Hematopoietic multipotent progenitor cell treated with erythropoietin and hydrocortisone succinate and interleukin-3 and kit ligand, for 17 days (in vitro differentiated cells): ENCODE measurements at places on chromosomes 3 and 15.
A peak's percentile ranks its signal among the peaks of the same experiment; 100 is the strongest.

- DNase-seq: no peak
Measured at GRCh38 chr15:70976851-70977250, 84.2 kb downstream of the LRRC49 start.

GRCh38 chr3:48407542-48408099, 22.3 kb downstream of the PLXNB1 start:
- DNase-seq: no peak

GRCh38 chr3:9957214-9957613, 5.0 kb upstream of the PRRT3 start:
- peak; percentile 32 for DNase-seq

DNA sequence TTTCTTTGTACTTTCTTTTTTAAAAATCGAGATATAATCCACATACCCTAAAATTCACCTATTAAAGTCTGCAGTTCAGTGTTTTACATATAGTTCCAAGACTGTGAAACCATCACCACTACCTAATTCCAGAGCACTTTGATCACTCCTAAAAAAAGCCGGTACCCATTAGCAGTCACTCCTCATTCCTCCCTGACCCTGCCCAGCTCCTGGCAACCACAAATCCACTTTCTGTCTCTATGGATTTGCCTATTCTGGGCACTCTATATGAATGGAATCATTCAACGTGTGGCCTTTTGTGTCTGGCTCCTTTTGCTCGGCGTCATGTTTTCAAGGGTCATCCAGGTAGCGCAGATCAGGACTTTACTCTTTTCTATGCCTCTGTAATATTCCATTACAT, 17.3 kb downstream of the TRPM1 start:
- DNase-seq: no peak

DNA sequence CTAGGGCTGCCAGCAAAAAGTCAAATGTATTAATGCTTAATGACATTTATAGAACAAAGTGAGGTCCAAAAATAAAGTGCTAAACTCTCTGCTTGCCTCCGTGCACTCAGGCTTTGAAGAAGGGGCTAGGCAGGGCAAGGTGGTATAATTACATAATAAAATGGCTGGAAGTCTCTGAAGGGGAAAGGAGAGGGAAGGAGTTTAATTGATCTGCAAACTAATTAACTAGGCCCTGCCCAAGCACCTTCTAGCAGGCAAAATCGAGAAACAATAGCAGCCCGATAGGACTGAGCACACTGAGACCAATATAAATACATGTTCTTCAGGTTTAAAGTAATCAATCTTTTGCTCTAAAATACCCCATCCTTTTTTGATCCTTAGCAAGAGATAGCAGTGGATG, 13.0 kb downstream of the DIS3L start:
- DNase-seq: no peak

DNA sequence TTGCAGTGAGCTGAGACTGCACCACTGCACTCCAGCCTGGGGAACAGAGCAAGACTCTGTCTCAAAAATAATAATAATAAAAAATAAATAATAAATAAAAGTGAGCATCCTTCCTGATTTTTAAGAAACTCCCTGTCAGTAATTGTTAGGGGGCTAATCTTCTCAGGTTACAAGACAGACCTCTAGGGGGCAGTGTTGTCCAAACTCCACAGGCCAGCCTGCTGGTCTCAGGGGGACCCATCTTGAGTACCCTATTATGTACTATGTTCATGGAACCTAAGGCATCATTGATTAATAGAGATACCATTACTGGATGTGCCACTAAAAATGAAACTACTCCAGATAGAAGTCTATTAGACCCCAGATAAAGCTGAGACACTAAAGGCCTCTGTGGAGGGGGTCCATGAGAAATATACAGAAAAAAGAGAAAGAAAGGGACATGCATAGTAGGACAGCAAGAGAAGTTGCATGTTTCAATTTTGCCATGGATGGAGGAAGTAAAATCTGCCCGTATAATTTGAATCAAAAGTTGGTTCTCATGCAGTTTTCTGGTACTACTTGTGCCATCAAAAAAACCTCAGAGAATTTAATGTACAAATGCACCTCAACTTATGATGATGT, 85.5 kb upstream of the CDV3 start:
- DNase-seq: peak; percentile 65

DNA sequence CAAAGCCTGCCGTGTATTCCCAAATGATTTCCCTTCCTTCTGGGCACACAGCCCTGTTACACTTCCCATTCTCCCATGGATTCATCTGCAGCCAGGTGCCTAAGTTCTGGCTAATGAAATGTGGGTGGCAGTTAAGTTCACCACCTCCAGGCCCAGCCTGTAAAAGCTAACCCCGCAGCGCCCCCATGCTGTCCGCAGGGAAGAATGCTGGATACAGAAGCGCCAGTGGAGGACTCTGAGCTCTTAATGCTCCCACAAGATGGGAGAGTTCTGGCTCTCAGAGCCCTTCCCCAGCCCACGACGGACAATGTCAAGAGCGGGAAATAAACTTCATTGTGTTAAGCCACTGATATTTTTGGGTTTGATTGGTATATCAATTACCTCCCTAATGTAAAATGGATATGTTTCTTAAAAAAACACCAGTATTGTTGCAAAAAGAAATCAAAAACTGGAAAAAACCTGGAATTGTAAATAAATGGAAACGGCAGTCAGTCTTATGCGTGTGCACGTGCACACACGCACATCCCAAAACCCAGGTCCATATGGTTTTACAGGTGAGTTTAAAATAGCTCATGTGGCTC, 37.7 kb upstream of the FGD5 start:
- DNase-seq: peak; percentile 6

GRCh38 chr3:10599017-10599416, 93.6 kb upstream of the ATP2B2 start:
- no peak for DNase-seq

DNA sequence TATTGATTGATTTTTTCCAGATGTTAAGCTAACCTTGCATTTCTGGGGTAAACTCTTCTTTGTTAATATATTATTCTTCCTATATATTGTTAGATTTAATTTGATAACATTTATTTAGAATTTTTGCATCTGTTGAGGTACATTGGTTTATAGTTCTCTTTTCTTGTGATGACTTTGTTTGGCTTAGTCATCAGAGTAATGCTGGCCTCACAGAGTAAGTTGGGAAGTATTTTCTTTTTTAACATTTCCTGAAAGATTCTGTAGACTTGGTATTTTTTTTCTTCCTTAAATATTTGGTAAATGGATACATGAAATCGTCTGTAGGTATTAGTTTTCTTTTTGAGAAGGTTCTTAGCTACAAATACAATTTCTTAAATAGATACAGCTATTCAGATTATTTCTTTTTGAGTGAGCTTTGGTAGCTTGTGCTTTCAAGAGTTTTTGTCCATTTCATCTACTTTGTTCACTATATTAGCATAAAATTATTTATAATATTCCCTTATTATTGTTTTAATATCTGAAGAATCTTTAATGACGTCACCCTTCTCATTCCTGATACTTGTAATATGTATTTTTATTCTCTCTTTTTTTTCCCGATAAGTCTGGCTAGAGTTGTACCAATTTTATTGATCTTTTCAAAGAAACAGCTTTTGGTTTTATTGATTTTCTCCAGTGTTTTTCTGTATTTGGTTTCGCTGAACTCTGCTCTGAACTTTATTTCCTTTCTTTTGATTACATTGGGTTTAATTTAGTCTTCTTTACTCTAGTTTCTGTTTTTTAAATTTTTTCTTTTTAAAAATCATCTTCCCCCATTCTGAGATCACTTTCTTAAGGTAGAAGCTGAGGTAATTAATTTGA, 6.5 kb upstream of the HPS3 start:
- no peak for DNase-seq

- no peak for DNase-seq
Measured at GRCh38 chr3:128198313-128198712, 45.0 kb downstream of the EEFSEC start.

DNA sequence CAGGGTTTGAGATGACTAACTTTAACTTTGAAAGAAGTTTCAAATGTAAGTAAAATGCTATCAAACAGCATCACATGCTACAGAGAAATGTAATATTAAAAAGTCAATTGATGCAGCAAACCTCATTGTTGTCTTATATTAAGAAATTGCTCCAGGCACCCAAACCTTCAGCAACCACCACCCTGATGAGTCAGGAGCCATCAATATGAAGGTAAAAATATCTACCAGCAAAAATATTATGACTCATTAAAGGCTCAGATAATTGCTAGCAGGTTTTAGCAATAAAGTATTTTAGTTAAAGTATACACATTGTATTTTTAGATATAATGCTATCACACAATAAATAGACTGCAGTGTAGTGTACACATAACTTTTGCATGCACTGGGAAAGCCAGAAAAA, 746.3 kb downstream of the ZPLD1 start:
- no peak for DNase-seq

GRCh38 chr3:25448750-25449692, 21.0 kb downstream of the RARB start:
- DNase-seq: no peak

DNA sequence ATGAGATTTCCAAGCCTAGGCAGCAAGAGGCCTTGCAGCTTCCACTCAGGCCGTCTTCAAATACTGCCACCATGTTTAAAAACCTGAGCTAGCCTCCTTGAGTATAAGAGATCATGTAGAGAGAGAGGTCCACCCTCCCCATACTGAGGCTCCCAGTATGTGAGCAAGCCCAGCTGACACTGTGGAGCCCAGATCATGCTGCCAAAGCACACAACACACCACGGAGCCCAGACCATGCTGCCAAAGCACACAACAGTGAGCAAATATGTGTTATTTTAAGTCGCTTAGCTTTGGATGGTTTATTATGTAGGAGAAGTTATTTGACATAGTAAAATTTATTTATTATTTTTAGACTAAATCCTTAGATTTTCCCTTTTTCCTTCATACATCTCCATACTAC, 333.7 kb downstream of the CTNNB1 start:
- no peak for DNase-seq

- no peak for DNase-seq
Measured at GRCh38 chr15:70559265-70560239, 203.8 kb downstream of the UACA start.

GRCh38 chr3:60198179-60198720, 1053.0 kb downstream of the FHIT start:
- DNase-seq: no peak

DNA sequence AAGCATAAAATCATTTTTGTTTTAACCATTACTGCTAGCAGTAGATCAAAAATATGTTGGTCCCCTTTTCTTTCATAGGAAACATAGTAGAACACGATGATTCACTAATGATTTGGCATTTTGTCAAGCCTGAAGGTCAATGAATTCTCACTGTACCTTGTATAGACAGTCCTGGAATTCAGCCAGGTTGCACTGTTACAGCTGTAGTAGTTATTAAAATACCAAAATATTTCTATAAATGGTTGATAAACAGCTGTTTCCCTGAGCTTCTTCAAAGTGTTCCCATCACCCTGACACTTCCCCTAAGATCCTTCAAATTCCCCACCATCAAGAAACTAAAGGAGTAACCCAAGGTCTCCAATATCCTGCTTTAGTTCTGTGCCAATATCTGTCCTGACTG, 200.9 kb downstream of the ATP8B4 start:
- DNase-seq: no peak

DNA sequence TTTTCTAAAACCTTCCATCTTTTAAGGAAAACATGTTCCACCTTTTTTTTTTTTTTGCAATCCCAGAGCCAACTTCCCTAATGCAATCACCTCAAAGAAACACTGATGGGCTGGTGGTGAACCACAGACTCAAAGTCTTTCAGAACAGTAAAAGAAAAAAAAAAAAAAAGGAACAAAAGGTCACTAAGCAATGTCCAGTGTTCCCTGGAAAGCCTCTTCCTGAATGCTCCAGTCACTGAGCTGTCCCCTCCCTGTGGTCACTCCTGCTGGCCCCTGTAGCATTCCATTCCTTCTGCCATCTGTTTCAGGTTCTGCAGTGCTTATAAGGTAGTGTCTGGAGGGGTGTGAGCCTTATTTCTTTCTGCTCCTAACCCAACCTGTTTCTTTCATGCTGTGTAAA, 53.3 kb downstream of the AAGAB start:
- no peak for DNase-seq

DNA sequence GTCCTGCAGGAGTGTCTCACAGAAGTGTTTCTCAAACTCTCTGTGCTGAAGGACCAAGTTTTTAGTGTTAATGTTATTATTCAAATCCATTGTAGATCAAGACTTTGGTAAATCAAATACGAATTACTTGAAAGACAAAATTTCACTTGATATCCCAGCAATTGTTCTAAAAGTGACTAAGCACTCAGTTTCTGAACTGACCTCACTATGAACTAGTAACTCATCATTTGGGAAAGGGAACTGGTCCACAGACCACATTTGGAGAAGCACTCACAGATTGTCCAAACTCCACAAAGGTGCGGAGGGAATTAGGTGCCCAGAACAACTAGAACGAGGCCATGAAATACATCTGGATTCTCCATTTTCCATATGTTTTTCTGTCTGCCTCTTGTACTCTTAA, 25.6 kb downstream of the FAM43A start:
- no peak for DNase-seq

DNA sequence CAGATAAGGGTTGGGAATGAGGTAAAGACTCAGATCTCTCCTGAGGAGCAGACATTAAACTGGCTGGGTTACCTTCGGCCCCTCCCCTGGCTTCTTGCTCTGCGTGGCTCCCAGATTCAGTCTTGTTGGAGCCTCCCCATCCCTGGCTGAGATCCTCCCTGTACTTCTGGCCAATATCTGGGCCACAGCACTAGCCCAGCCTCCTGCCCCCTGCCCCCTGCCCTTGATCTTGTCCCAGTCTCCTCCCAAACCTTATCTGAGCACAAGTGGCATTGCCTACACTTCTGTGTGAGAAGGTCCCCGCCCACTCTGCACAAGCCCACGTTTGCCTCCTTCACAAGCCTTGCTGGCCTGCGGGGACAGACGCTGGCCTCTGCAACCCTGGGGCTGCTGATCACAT, 16.8 kb downstream of the PLA2G4F start:
- DNase-seq: no peak

DNA sequence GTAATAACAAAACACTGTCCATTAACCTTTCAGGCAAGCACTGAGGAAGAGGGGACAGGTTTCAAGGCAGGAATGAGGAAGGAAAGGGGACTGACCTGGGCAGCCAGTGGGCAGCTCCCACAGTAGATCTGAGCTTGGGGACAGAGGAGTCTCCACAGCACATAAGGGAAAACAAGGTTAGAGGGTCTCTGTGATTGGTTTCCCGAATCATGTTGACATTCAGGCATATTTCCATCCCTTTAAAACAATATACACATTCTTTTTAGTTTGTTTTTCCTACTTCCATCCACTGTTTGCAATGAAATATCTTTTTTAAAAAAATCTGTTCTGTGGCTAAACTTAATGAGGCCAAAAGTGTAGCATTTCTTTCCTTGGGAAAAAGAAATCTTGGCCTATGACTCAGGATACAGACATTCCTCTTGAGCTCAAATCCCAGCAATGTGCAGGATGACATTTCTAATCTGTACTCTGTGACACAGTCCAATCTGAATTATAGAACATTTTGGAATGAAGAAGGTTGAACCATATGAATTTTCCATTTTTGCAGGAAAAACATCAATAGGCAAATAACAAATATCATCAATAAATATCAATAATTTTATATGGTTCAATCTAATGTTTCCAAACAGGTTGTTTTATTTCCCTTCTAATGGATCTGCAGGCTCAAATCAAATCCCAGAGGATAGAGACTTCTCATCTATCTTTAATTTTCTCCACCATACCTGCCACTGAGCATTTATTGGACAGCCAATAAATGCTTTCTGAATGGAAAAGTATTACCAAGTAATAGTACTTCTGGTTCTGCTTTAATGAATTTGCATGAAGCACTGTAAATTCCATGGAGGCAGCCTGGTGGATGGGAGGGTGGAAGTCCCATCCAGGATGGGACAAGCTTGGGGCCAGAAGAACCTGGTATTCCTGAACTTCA, 54.1 kb downstream of the ITGB5 start:
- DNase-seq: no peak

GRCh38 chr15:49382394-49382793, 40.6 kb upstream of the FGF7 start:
- DNase-seq: no peak
